ENCODE measurements at places on chromosomes 6 and 20.

- DNase-seq, result no peak
Observed at GRCh38 chr20:38091441-38092216, 58.1 kb downstream of the RPRD1B start.

DNA sequence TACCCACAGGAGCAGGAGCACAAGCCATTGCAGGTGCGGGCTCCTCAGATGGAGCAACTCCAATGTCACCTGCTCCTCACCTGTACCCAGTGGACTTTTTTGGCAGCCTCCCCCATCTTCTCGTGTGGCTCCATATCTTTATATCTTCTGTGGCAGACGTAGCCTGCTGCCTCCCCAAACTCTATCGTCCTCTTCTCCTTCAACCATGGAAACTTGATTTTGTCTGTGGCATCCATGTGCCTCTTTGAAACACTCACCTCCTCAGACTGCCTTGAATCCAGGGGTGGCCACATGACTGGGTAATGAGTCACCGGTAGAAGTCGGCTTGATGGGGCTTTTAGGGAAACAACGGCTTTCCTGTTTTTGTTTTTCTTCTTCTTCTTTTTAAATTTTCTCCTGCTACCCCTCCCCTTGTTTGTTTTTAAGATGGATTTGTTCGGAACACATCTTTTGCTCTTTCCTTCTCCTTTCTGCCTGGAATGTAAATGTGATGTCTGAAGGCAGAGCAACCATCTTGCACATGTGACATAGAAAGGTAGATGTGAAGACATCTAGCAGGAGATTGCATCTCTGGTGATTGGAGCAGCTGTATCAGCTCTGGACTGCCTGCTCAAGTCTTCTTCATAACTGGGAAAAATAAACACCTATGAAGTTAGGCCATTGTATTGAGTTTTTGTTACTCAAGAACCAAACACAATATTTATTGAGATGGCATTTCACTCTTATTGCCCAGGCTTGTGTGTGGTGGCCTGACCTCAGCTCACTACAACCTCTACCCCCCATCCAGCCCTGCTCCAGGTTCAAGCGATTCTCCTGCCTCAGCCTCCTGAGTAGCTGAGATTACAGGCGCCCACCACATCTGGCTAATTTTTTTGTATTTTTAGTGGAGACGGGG is 69.9 kb upstream of the DDR1 start:
- DNase-seq, result no peak

- DNase-seq, result no peak
Observed at GRCh38 chr20:10922941-10923340, 249.1 kb upstream of the JAG1 start.

DNA sequence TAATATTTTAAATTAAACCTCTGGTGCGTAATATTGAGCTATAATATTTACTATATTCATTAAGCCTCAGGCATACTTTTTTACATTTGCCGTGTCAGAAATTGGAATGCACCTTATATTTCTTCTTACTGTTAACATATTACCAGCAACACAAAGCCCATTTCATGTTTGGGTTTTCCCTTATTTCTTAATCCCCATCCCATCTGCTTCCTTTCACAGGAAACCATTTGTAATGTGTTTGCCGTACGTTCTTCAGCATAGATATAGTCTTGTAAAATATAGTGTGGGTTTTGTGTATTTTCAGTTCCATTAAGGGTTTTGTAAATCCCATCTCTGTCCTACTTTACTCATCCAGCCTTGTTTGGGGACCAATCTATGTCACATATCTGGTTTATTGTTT is 6.5 kb downstream of the EYS start:
- no peak for DNase-seq

GRCh38 chr20:45968801-45969711 is 2.9 kb downstream of the ZNF335 start:
- DNase-seq, result no peak

DNA sequence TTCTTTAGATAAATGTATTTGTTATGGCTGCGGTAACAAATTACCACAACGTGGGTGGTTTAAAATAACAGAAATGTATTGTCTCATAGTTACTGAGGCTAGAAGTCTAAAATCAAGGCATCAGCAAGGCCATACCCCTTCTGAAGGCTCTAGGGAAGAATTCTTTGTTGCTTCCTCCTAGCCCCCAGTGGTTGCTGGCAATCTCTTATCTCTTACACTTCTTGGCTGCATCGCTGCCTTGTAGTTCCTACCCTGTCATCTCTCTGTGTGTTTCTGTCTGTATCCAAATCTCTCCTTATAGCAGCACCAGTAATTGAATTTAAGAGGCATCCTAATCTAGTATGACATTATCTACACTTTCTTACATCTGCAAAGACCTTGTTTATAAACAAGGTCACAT is 534.7 kb downstream of the PHF3 start:
- DNase-seq, result no peak

GRCh38 chr6:135121434-135121833 is 59.7 kb upstream of the MYB start:
- DNase-seq, result no peak

DNA sequence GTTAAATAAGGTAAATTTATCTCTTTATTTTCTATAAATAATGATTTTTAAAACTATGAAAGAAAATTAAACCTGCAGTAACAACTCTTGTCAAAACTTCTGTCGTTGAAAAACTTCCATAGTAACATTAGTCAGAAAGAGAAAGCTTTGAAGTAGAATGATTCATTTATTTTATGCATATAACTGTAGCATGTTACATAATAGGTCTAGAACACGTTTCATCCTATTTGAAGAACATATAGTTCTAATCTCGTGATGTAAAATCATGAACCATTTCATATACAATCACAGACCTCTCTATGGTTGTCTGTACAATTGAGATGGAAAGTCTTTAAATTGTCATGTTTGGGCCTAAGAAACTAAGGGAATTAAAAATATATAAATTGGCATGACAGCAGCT is 61.3 kb upstream of the MYLIP start:
- DNase-seq, result no peak

DNA sequence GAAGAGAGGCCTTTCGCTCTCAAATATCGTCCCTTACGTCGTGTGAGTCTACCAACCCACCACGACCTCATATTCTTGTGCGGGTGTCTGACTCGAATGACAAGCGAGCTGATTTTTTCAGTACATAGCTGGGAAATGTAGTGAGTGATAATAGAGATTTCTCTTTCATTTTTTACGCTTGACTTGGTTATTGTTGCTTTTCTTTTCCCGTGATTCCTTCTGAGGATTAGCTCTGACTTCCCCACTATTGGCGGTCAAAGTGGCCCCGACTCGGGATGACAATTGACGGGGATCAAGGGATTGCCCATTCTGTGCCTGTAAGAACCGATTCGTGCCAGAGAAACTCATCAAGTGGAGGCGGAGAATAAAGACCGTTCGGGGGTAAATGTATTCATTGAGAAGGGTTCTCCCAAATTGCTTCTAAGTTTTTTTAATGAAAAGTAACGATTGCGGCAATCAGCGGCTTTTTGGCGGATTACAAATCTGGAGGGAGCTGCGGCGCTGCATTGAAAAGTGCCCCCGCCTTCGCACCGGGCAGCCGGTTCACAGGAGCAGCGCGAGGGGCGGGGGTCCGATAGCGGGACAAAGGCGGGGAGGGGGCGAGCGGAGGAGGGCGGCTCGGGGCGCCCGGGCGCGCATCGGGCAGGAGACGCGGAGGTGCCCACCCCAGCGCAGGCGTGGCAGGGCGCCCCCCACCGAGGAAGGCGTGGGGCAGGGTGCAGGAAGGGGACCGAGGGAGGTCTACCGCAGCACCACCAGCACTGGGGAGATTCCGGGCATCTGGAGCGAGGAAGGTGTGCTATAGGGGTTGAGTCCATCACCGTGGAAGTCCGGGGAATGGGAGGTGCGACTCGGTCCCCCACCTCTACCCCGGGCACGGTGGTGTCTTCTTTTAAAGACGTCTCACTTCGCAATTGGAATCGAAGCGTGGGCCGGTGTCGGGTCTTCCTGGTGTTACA is 44.5 kb upstream of the OSTM1 start:
- DNase-seq, result no peak

DNA sequence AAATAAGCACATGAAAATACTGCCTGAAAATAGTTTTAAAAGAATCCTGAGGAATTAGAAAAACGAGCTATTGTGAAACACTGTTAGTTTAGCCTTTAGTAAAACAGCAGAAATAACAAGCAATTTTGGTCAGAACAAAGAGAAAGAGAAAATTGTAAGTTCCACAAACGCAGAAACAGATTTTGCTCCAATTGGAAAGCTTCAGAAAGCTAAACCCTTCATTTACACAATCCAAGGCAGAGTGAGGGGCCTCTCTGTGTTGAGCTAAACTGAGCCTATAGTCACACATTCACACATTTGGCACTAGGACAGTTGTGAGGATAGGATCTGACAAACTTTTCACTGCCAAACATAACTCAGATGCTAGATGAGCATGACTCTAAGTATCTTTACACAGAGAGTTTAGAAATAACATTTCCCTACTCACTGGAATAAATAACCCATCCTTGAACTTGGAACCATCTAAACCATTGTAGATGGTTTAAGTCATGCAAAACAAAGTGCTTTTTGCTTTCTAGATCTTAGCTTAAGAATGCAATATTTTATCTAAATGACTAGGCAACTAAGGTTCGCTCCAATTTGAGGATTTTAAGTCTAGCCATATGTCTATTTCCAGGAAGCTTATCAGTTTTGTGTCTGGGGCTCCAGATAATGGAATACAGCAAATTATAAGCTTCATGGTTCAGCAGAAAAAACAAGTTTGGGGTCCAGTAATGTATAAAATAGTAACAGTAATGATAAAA is 122.6 kb downstream of the SGK1 start:
- no peak for DNase-seq

DNA sequence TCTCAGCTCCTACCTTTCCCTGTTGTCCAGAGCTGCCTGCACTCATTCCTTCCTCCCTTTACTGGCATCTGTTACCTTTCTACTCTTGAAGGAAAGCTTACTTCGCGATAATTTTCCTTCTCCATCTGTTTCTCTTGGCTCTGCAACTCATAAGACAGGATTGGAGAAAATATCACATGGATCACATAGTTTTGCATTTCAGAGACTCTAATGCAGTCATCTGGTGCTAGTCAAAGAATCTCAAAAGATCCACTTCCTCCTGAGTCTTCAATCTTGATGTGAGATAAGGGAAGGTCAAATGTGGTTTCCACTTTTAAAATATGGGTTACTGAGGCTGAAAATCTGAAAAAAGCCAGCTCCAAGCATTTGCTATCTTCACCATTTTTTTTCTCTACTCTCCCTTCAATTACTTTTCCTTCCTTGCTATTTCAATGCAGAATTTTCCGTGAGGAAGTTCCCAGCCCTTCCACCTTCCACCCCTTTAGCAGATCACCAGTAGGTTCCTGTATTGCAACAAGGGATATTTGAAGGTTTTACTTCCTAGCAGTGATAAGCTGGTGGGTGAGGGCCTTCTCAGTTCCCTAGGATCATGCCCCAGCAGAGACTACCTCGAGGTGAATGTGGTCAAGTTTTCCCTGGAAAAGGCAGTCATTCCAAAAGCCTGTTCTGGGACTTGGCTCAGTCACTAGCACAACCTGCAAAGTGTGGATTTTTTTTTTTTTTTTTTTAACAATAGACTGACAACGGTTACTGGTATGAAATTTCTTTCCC is 62.8 kb upstream of the LRRC1 start:
- no peak for DNase-seq

GRCh38 chr6:113496166-113496565 is 361.0 kb upstream of the MARCKS start:
- no peak for DNase-seq

All from HEK293T (cell line).